ENCODE measurements at places on chromosomes 1 and 21.
A peak's percentile ranks its signal among the peaks of the same experiment; 100 is the strongest.

DNA sequence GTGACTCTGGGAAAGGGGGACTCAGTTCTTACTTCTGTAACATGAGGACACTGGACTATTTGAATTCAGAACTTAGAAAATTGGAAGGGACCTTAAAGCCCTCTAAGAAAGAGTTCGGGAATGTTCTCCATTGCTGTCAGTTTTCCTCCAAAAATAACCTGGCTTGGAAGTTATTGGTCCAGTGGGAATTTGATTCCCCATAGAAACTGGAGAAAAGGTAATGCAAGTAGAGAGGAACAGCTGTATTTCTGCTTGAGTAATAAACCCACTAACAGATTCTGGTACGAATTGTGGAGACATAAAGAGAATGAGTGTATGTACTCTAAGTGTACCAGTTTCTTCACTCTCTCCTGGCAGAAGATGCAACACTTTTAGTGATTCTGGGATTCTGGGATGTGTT is 1.8 kb downstream of the ZBED6 start:
- DNase-seq = no peak

DNA sequence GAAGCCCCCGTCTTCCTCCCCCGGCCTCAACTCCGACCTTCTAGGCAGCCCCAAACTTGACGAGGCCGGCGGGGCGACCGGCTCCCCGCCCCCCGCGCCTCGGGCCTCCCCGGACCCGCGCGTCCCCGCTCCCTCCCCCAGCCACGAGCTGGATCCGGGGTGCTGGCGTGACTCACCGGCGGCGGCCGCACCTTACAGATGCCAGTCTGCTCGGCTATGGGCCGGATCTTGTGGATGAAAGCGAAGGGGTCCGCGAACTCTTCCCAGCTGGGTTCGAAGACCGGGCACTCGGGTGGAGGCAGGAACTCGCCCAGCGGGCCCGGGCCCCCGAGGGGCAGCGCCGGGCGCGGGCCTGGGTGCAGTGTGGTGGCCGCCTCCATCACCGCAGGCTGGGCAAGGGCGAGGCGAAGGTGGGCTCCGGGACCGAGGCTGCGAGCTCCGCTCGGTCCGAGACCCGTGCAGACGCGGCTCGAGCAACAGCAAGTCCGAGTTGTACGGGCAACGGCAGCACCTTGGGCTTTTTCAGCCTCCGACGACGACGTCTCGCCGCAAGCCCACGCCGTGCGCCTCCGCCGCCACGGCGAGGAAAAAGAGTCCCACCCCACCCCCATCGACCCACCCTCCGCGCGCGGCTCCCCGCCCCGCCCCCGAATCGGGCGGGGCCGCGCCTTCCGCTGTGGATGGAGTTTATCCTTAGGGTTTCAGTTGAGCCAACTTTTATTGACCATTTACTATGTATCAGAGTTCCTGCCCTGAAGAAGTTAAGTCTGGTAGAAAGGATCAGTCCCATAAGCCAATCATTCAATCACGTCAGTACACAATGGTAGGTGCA is at the start of gene KDM5B:
Gene KDM5B, minus strand, starts transcription at position 496 of the 832 bp plus-strand sequence. Its CDS starts 116 bp downstream, at position 380.
- peak; percentile 72 for DNase-seq

DNA sequence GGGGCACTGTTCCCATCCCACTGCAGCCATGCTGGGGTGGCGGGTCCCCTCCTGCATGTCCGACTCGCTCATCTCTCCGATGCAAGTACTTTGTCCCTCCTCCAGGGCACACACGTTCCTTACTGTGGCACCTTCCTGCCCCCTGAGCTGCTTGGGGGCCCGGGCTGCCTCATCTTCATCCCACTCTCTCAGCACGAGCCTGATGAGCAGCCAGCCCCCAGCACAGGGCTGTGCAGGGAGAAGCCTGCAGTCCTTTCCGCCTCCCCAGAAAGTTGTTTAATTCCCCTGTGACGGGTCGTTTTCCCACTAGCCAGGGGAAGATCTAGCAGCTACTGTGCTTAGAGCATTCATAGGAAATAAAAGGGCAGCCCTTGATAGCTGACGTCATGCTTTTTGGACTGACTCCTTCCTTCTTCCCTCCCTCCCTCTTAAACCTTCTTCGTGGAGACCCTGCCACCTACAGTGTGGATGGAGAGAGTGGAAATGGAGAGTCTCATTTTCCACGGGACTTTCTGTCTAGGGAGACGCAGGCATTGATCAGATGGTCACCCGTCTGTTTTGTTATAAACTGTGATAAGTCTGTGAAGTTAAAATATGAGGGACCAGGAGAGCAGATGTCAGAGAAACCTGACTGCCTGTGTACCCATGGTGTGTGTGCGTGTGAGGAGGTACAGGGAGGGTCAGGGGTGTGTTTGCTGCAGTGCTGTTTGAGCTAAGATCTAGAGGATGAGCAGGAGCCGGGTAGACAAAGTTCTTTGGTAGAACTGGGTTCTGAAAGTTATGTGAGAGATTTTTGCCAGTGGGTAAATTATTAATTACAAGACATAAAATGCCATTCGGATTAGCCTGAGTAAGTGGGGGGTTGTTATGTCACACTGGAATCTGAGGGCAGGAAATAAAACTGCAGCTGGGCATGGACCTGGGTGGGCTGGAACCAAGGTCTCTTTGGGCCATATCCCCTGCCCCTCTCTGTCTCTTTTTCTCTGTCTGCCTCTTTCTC is 34.3 kb downstream of the GPR137B start:
- DNase-seq = no peak

DNA sequence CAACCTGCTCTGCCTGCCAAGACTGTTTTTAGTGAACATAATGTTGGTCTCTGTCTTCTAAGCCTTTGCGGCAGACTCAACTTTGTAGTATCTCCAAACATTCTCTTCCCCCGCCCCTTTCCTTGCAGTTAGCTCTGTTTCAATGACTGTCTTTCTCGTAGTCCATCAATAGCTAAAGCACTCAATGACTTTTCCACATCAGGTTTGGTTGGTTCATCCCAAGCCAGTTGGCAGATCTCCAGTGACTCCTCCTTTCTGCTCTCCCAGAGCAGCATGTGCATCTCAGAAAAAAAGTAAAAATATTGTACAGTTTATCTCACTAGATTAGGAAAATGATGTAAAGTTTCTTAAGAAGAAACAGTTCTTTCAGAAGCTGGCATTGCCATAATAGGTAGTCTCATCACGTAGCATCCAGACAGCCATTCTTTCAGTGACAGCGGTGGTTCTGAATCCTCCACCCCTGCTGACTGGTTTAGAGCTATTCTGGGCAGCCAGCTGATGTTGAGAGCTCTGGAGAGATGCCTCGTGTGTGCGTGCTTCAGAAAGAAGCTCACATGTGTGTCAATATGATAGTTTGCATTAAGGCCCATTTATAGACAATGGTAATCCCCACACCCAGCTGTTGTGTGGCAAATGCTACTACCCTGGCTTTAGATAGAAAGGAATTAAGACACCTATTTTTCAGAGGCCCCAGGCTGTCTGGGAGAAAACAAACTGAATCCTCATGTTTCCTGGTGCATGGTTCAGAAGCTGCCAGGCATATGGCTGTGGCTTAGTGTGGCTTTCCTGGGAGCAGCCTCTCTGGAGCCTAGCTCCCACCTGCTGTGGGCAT is 53.2 kb downstream of the CNN3 start:
- no peak for DNase-seq

GRCh38 chr1:36153476-36153875 is 2.5 kb upstream of the MAP7D1 start:
- DNase-seq = no peak

All from NCI-H1105 treated with DMSO at 0.1 percent for 48 hours (cell line).